ENCODE measurements at places on chromosomes 1 and 21. TPM values are rescaled to one million over a fixed set of nuclear protein-coding genes. Genes with fewer than 3 reads are reported as not detected.

The PDC gene
- total RNA-seq = not detected

The NUF2 gene
- total RNA-seq = 43.3 TPM

The SPRR2E gene
- not detected for total RNA-seq

The NAV1 gene
- 1.3 TPM for total RNA-seq

The TCHH gene
- 0.12 TPM for total RNA-seq

The RGS4 gene
- not detected for total RNA-seq

The DNALI1 gene
- total RNA-seq = not detected

The GSTM2 gene
- 7.4 TPM for total RNA-seq

The FCRL2 gene
- total RNA-seq = 0.12 TPM

The ATP6V1G3 gene
- not detected for total RNA-seq

The IL19 gene
- not detected for total RNA-seq

The EXTL1 gene
- not detected for total RNA-seq

The GBP6 gene
- total RNA-seq = 0.38 TPM

DNA sequence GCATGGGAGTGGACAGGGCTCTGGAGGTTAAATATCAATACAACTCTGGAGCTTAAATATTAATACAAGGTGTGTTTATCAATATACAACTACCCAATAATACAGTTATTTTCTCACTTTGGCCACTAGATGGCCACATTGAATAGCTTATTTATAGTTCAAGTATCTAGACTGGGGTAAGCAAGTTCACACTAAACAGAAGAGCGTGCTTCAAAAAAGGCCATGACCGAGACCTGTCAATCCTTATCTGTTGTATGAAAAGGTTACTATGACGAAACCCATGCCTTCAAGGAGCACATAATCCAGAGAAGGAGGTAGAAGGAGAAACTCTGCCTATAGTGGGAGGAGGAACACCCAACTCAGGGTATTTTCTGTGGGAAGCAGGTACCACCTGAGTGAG, 29.1 kb downstream of the CHML start:
- no peak for DNase-seq

DNA sequence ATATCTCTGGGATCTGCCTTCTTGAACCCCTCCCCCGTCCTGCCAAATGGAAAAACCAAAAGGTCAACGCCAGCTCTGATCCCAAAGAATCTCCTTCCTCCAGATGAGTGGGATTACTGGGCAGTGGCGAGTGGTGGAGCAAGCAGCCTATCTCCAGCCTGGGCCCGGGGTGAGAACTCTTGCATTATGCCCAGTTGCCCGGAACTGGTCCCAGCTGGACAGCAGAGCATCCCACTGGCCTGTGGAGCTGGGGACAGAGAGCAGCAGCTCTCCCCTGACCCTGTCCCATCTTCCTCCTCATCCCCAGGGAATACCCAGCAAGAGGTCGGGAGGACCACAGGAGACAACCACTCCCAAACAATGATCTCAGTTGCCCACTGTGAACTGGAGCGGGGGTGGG, 130.5 kb downstream of the TMEM53 start:
- DNase-seq = no peak

DNA sequence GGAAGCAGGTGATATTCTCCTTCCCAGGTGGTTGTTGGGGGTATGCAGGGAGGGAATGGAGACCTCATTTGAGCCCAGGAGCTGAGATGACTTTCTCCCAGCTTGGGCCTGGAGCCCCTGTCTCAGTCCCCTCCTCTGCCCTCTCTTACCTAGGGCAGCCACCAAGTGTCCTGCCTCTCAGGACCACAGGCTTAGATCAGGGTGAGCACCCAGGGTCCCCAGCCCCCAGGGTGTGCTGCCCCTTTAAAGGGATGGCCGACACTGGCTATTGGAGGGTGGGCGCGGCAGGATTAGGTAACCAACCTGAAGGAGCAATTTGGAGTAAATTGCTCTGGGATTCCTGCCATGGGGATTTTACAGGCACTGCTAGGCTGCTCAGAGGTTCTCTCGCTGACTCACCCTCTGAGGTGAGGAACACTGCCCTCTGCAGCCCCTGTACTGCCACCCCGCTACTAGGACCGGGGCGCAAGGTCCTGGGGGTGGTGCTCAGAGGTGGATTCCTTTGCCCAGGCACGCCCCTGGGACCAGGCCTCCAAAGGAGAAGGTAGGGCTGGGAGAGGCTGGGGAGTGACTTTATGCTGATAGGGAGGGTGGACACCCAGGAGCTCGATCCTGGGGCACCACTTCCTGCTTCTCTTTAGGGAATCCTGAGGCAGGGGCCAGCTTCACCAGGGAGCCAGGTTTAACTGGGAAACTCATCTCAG, 1.5 kb downstream of the RPS6KA1 start:
- peak; percentile 34 for DNase-seq

- DNase-seq = no peak
These were observed 975.7 kb upstream of the PRMT6 start for GRCh38 chr1:106080608-106081325.

GRCh38 chr1:168923521-168924136, 182.9 kb upstream of the ATP1B1 start:
- no peak for DNase-seq

- DNase-seq = no peak
These were observed 1.9 kb downstream of the GPSM2 start for GRCh38 chr1:108878678-108879077.

DNA sequence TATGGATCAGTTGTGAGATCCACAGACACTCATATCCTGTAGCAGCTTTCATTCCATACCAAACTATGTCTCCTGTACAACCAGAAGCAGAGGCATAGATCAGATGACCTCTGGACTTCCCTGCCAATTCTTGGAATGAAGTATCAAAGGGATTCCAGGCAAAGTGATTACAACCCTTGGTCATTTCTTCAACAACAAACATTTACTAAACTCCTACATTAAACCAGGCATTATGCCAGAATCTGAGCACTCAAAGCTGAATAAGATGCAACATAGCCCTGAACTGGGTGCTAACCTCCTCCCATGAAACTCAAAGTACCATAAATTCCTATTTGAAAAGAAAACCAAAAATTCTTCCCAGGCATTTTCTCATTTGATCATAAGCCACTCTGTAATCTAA, 121.2 kb upstream of the SGIP1 start:
- no peak for DNase-seq

GRCh38 chr1:171251952-171252300, 3.6 kb downstream of the FMO1 start:
- no peak for DNase-seq

DNA sequence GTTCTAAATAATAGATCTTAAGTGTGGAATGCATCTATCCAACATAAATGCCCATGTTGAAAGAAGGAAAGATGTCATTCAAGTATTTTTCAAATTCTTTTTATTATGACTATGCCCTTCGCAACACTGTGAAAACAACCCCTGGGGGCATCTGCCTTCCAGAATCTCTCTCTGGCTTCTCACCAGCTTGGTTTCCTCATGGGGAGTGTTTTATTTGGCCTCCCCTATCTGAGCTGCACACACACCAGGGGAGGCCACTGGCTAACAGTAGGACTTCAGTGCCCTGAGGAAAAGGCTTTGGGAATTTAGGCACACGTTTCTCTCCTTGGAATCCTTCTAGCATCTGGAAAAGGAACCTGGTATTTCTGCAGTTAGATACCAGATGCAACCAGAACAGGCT, 130.6 kb downstream of the EDEM3 start:
- DNase-seq = no peak

DNA sequence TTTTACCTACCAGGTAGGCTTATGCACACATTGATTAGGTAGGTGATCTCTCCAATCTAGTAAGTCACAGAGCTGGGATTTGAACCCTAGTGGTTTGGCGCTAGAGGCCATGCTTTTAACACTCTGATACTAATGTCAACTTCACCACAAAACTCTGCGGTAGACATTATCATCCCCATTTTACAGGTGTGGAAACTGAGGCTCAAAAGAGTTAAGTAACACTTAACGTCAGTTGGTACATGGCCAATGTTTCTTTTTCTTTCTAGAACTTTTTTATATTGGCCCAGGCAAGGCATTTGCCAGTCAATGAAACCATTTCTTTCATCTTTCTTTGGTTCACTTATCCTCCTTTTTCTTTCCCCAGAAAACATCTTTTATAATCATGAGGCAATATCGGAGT, 95.9 kb upstream of the KIF26B start:
- DNase-seq = no peak

DNA sequence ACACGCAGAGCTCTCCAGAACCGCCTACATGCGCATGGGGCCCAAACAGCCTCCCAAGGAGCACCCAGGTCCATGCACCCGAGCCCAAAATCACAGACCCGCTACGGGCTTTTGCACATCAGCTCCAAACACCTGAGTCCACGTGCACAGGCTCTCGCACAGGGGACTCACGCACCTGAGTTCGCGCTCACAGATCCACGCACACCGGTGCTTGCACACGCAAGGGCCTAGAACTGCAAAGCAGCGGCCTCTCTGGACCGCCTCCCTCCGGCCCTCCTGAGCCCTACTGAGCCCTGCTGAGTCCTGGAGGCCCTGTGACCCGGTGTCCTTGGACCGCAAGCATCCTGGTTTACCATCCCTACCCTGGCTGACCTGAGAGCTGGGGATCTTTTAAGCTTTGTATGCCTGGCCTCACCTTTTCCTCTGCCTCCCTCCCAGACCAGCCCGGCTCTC, 8.3 kb downstream of the OLIG2 start:
- DNase-seq = no peak

GRCh38 chr1:173505391-173505790, 28.3 kb downstream of the PRDX6 start:
- no peak for DNase-seq

GRCh38 chr21:40985370-40985769, 138.4 kb upstream of the DSCAM start:
- DNase-seq = no peak

DNA sequence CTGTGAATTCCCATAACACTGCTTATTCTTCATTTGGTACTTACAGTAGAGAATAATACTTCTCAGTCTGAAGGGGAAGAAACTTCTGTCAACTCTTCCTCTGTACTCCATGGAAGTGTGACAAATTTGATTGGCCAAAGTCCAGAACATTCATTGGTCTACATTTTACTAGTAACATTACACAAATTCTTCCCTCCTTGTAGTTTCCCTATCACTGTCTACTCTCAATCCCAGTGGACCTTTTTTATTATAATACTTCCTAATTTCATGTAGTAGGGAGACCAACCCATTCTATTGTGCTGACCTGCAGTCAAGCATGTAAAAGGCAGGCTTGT, 74.7 kb downstream of the ALG6 start:
- DNase-seq = no peak

DNA sequence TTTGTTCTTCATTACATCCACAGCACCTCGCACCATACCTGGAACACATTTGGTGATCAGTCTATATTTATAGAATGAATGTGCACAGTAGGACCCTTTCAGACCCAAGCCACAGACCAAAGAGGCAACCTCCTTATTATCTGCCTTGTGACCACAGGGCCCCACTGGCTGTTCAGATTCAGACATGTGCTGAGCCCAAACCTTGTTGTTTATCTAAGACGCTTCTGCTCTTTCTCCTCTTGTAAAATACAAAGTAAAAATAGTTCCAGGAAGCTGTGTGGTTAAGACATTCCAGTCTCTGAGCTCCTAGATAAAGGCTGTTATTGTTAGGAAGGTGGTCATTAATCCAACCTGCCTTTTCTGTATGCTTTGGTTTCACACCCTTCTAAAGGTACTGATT, 3.6 kb upstream of the SCMH1 start:
- DNase-seq = no peak

DNA sequence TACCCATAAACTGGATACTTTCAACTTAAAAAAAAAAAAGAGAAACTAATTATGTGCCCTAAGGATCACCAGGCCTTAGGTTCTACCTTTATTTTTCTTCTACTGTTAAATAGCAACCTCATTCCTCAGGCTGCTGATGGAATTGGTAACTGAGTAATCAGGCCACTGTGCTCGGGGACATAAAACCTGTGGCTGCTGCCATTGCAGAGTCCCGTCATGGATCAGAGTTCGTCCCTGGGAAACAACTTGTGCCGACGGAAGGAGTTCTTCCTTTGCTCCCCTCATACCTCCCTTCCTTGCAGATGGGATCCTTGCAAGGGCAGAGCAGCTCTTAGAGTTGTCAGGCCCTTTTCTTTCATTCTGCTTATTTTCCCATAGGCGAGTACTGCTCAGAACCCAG, 123.6 kb downstream of the PBX1 start:
- DNase-seq = no peak

GRCh38 chr1:54987427-54987826, 7.0 kb downstream of the TMEM61 start:
- DNase-seq = no peak

- DNase-seq = no peak
These were observed 8.9 kb upstream of the CD48 start for GRCh38 chr1:160720356-160721085.

Data from activated naive CD8-positive, alpha-beta T cell treated with anti-CD3 and anti-CD28 coated beads for 36 hours (primary cell).